ENCODE measurements at places on chromosomes 3 and 15.
A peak's percentile ranks its signal among the peaks of the same experiment; 100 is the strongest.

DNA sequence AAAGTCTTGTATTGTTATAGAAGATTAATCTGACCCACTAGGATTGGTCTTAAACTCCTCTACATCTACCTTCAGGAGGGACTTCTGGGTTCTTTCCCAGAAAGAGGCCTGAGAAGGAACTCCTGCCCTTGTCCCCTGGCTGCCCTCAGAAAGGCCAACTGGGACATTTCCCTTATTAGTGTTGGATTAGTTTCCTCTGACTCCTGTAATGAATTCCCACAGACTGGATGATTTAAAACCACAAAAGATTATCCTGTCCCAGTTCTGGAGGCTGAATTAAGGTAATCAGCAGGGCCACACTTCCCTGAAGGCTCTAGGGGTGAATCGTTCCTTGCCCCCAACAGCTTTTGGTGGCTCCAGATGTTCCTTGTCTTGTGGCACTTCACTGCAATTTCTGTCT is 102.8 kb upstream of the NMNAT3 start:
- DNase-seq, result no peak

DNA sequence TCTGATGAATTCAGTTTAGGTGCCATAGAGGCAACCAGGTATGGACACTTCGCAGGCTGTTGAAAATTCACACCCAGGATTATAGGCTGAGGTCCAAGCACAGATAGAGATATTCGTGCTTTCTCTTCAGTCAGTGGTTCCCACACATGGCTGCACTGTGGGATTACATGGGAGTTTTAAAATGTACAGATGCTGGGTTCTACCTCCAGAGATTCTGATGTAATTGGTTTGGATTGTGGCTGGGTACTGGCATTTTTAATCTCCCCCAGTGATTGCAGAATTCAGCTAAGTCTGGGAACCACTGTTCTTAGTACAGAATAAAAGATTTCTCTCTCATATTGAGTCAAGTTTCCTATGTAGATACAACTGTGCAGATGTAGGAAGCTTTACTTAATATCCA is 91.6 kb downstream of the FOXB1 start:
- no peak for DNase-seq

DNA sequence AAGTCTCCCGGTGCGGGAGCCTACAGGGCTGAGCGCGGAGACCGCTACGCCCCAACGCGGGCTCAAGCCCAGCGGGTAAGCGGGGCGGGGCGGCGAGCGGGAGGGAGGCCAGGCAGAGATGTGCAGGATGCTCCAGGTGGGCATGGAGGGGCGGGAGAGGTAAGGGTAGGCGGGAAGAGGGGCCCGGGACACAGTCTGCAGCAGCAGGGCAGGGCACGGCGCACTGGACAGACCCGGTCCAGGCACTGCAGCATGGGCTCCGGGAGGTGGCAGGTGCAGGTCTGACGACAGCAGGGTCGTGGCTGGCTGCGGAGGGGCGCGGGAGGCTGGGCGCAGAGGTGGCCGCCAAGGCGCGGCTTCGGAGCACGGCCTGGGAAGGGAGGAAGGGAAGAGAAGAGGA is 102.8 kb downstream of the GABRB3 start:
- no peak for DNase-seq

- DNase-seq, result no peak
Observed at GRCh38 chr3:113018536-113019181, 27.9 kb downstream of the GTPBP8 start.

- DNase-seq, result no peak
Observed at GRCh38 chr3:44903314-44903713, 28.9 kb downstream of the TGM4 start.

GRCh38 chr15:32838820-32839219 is 121.0 kb downstream of the GREM1 start:
- no peak for DNase-seq

- no peak for DNase-seq
Observed at GRCh38 chr3:129046037-129046731, 14.4 kb upstream of the GP9 start.

DNA sequence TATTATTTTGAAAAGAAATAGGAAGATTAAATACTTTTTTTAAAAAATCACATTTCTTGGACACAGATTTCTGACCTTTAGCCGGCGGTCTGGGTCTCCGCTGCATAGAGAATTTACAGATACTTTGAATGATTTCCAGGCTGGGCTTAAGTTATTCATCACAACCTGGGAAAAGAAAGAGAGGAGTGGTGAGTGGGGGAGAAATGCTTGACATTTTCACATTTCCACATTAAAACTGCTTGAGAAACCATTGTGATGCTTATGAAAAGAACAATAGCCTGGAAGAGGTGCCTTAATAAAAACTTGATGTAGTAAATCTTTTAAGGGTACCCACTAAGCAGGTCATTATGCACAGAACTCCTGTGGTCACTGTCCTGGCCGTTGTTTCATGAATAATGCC is 166.8 kb upstream of the MRPL3 start:
- no peak for DNase-seq

GRCh38 chr3:13495921-13496723 is 16.0 kb downstream of the HDAC11 start:
- peak; percentile 27 for DNase-seq
